ENCODE measurements at places on chromosomes 12 and 14.

GRCh38 chr12:19323805-19324204 is 115.5 kb upstream of the AEBP2 start:
- no peak for DNase-seq

GRCh38 chr14:43687921-43688320 is 819.2 kb downstream of the FSCB start:
- no peak for DNase-seq

DNA sequence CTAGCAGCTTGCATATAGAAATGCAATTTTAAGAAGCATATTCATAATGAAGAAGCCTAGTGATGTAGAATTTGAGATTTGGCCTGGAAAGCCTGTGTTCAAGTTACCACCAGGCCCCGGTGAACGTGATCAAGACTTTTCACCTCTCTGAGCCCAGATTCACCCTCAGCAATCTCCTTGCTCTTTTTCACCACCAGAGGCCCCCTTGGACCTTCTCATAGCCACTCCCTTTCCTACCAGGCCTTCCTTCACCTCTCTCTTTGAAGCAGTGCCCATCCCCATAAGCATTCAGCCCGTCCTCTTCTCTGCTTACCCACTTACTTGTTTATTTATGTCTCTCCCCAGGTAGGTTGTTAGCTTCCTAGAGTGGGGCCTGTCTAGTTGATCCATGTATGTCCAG is 1280.9 kb downstream of the AACS start:
- DNase-seq = no peak

GRCh38 chr14:72686832-72687231 is 207.1 kb downstream of the DPF3 start:
- no peak for DNase-seq

DNA sequence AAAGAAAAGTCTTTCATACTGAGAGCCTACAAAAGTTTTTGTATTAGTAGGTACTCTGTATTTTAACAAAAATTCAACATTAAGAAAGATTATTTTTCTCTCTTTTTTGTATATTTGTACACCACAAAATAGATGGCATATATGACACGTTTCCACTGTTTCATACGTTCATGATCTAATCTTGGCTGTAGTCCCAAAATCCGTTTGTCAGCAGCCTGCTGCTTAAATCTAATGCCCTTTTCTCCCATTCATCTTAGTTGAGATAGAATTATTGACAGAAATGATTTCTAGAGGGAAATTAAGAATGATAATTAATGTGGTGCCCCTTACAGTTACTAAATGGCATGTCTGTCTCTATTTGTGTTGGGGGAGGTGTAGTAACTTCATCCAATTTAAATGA is 140.7 kb upstream of the NOVA1 start:
- DNase-seq = no peak

- no peak for DNase-seq
Observed at GRCh38 chr14:61041704-61042103, 60.7 kb downstream of the SLC38A6 start.

Data from stimulated activated CD8-positive, alpha-beta memory T cell treated with anti-CD3 and anti-CD28 coated beads, Interleukin-4, amount 100 ng/mL, for 4 hours (primary cell).